ENCODE measurements at places on chromosomes 3 and 15. TPM values are rescaled to one million over a fixed set of nuclear protein-coding genes. Genes with fewer than 3 reads are reported as not detected.

GRCh38 chr3:183537295-183537730 lies 18.2 kb downstream of the KLHL6 start:
- DNase-seq, result no peak

DNA sequence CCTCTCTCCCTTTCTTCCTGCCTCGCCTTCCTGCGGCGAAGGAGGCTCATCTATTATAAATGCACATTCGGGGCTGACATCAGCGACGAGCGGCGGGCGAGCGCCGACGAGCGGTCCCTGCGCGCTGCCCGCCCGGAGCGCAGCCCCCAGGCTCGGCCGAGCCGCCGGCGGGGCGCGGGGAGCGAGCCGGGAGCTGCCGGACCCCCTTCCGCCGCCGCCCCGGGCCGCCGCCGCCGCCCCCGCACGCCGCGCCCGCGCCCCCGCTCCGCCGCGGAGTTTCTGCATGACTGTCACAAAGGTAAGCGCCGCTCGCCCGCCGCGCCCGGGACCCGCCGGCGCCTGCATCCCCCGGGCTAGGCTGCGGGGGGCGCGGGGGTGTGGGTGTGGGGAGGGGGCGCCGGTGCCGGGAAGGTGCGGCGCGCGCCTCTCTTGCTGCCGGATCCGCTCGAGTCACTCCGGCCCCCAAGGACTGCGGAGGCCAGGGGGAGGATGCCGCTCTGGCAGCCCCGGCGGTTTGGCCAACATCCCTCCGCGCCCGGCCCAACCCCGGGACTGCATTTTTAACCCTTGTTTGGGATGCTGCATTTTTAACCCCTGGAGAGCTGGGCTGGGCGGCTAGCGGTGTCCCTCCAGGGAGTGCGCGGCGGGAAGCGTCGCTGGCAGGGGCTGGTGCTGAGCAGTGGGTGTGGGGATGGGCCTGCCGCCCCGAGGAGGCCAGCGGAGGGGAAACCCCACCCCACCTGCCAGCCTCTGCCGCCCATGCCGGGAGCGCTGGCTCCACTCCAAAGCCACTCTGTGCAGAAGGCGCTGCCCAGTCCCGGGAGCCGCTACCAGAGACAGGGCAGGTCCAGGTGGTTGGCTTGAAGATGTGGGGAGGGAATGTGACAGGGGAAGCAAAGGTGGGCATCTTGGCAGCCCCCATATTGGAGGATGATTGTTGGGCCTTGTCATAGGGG lies at the start of gene CORO2B:
Gene CORO2B, plus strand, starts transcription at position 14 of the 956 bp plus-strand sequence. Its CDS starts 270 bp downstream, at position 284.
- DNase-seq, result no peak

- no peak for DNase-seq
Observed at GRCh38 chr15:96180087-96180748, 150.3 kb upstream of the NR2F2 start.

Gene MUSTN1
- total RNA-seq, result 17.7 TPM

Gene POLQ
- total RNA-seq, result 0.40 TPM

Gene SPTSSB
- not detected for total RNA-seq

Gene CGNL1
- total RNA-seq, result 16.2 TPM

Gene OCA2
- total RNA-seq, result 0.17 TPM
